ENCODE measurements at places on chromosomes 12 and 14.
A peak's percentile ranks its signal among the peaks of the same experiment; 100 is the strongest.

DNA sequence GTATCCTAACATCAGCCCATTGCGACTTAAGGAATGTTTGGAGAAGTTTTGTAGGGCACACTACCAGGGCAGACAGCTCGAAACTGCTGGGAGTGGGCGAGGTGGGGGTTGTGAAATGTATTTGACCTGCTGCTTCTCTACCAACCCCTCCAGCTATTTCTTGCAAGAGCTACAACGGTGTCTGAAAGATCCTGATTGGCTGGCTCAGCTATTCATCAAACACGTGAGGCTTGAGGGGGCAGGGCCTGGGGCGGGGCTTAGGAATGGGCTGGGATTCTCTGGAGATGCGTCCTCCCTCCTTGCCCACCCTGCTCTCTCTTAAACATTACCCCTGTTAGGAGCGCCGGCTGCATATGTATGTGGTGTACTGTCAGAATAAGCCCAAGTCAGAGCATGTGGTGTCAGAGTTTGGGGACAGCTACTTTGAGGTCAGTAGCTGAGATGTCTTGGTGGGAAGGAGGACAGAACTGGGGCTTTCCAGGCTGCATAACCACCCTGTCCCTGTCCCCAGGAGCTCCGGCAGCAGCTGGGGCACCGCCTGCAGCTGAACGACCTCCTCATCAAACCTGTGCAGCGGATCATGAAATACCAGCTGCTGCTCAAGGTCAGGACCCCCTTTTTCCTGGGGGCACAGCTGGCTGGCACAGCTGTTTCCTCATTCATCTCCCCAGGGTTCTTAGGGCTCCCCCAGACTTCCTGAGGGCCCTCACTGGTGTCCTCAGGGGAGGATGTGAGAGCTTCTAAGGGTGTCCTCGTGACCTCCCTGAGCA, 3.1 kb downstream of the ARHGEF25 start:
- no peaks in the 10 kb centered on the region for H3K36me3 ChIP-seq
- H3K27ac ChIP-seq = no peak overlapping the region
- no peak overlapping the region for H3K4me3 ChIP-seq
- peaks cover 5% of the 10 kb centered on the region for H3K4me1 ChIP-seq
- peaks cover 60% of the 10 kb centered on the region for H3K27me3 ChIP-seq
- no peak for DNase-seq

- H3K4me3 ChIP-seq = no peak overlapping the region
- H3K27ac ChIP-seq = no peak overlapping the region
- H3K36me3 ChIP-seq = peaks cover 17% of the 10 kb centered on the region
- H3K4me1 ChIP-seq = peaks cover 24% of the 10 kb centered on the region
- DNase-seq = no peak
These were observed 313.2 kb downstream of the PCNX1 start for GRCh38 chr14:71220462-71220861.

GRCh38 chr12:110697236-110697635, 8.3 kb upstream of the HVCN1 start:
- H3K27me3 ChIP-seq = no peaks in the 10 kb centered on the region
- no peak for DNase-seq
- H3K36me3 ChIP-seq = no peaks in the 10 kb centered on the region
- H3K27ac ChIP-seq = peak overlapping the region; percentile 40
- H3K4me3 ChIP-seq = no peak overlapping the region
- peaks cover 15% of the 10 kb centered on the region for H3K4me1 ChIP-seq

- no peak for DNase-seq
- no peaks in the 10 kb centered on the region for H3K27me3 ChIP-seq
- H3K4me3 ChIP-seq = no peak overlapping the region
- no peaks in the 10 kb centered on the region for H3K4me1 ChIP-seq
These were observed 547.1 kb downstream of the CCER1 start for GRCh38 chr12:90407841-90408240.

- no peak overlapping the region for H3K27ac ChIP-seq
- no peaks in the 10 kb centered on the region for H3K27me3 ChIP-seq
- no peak for DNase-seq
- H3K4me3 ChIP-seq = no peak overlapping the region
- H3K4me1 ChIP-seq = peaks cover 22% of the 10 kb centered on the region
These were observed 19.3 kb downstream of the BRF1 start for GRCh38 chr14:105281371-105282097.

- no peak for DNase-seq
- no peaks in the 10 kb centered on the region for H3K36me3 ChIP-seq
- no peak overlapping the region for H3K27ac ChIP-seq
- H3K27me3 ChIP-seq = peaks cover 18% of the 10 kb centered on the region
- no peak overlapping the region for H3K4me3 ChIP-seq
- no peaks in the 10 kb centered on the region for H3K4me1 ChIP-seq
These were observed 23.1 kb upstream of the RERG start for GRCh38 chr12:15244341-15244740.

- no peak overlapping the region for H3K4me3 ChIP-seq
- H3K36me3 ChIP-seq = peaks cover 45% of the 10 kb centered on the region
- no peak for DNase-seq
- no peaks in the 10 kb centered on the region for H3K27me3 ChIP-seq
These were observed 28.8 kb downstream of the YEATS4 start for GRCh38 chr12:69388371-69388770.

DNA sequence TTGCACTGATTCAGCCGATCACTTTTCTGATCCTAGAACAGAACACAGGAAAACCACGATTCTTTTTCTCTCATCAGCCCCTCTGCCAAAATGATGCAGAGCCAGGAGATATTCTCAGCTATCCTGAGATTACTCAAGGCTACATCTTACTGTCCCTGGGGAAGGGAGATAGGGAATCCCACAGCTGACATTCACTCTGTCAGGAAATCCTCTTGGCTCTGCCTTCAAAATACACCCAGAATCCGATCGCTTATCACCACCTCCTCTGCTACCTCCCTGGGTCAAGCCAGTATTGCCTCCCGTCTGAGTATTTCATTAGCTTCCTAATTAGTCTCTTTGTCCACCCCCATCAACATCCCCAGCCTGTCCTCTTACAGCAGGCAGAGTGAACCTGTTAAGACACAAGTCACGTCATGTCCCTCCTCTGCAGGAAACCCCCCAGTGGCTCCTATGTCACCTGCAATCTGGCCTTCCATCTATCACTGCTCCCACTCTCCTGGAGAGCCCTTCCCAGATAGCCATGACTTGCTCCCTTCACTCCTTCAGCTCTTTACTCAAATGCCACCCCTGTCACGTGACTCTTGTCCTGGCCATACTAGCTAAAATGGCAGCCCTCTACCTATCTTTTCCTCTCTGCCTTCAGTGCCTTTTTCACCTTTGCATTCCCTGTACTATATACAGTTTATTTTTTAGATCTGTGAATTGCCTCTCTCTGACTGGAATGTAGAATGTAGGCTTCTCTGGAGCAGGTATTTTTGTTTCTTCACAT, 70.3 kb downstream of the GALNT4 start:
- DNase-seq = no peak
- H3K27ac ChIP-seq = no peak overlapping the region
- no peak overlapping the region for H3K4me3 ChIP-seq
- peaks cover 43% of the 10 kb centered on the region for H3K36me3 ChIP-seq
- no peaks in the 10 kb centered on the region for H3K27me3 ChIP-seq
- peaks cover 31% of the 10 kb centered on the region for H3K4me1 ChIP-seq

- no peak overlapping the region for H3K27ac ChIP-seq
- DNase-seq = no peak
- no peaks in the 10 kb centered on the region for H3K36me3 ChIP-seq
These were observed 38.8 kb downstream of the HSD17B6 start for GRCh38 chr12:56801661-56802622.

DNA sequence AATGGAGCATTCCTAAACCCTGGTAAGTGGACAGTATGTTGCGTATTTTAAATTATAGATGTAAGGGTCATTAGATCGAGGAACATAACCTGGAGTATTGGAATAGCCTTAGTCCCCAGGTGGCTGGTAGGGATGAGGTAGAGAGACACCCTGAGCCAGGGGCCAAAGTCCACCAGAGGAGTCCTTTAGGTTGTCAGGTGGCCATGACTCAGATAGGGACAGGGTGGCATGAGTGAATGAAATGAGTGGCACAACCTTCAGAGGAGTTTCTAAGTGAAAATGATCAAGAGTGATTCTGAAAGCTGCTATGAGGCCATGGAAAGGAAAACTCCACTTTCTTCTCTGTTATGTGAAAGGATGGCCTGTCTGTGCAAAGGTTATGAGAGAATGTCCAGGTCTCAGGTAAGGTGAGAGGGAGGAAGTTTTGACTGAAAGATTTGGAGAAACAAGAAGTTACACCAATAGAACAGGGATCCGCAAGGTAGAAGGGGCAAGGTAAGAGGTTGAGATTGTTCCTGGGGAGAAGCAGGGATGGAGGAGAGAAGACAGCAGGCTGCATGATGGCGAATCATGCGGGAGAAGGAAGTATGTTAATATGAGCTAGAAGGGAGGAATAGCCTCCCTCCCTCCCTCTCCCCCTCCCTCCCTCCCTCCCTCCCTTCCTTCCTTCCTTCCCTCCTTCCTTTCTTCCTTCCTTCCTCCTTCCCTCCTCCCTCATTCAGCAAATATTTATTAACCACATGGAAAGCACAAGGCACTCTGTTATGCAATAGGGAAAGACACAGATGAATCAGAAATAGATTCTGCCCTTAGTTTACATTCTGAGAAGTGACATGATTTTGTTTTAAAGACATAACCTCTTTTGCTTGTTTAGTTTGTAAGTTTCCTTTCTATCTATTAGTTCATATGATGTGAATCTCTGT, 14.0 kb upstream of the RIPK3 start:
- no peaks in the 10 kb centered on the region for H3K36me3 ChIP-seq
- H3K4me1 ChIP-seq = peaks cover 2% of the 10 kb centered on the region

DNA sequence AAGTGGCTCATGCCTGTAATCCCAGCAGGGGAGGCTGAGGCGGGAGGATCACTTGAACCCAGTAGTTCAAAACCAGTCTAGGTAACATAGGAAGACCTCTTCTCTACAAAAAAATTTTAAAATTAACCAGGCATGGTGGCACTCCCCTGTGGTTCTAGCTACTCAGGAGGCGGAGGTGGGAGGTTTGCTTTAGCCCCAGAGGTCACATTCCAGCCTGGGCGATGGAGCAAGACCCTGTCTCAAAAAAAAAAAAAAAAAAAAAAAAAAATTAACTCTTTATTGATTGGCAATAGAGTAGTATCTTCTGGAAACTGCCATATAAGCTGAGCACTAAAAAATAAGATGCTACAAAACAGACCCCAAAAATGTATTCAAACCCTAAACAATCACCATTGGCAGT, 69.5 kb downstream of the LLPH start:
- no peak overlapping the region for H3K27ac ChIP-seq
- H3K4me1 ChIP-seq = no peaks in the 10 kb centered on the region
- H3K4me3 ChIP-seq = no peak overlapping the region
- no peaks in the 10 kb centered on the region for H3K36me3 ChIP-seq
- H3K27me3 ChIP-seq = peaks cover 24% of the 10 kb centered on the region

- no peaks in the 10 kb centered on the region for H3K4me1 ChIP-seq
- H3K36me3 ChIP-seq = no peaks in the 10 kb centered on the region
- no peaks in the 10 kb centered on the region for H3K27me3 ChIP-seq
- no peak for DNase-seq
- no peak overlapping the region for H3K4me3 ChIP-seq
These were observed 1111.5 kb downstream of the TRHDE start for GRCh38 chr12:73383584-73384222.

GRCh38 chr14:37340353-37340752, 142.6 kb downstream of the MIPOL1 start:
- H3K27ac ChIP-seq = no peak overlapping the region
- H3K36me3 ChIP-seq = no peaks in the 10 kb centered on the region
- DNase-seq = no peak
- H3K27me3 ChIP-seq = no peaks in the 10 kb centered on the region

GRCh38 chr12:90250766-90251165, 542.1 kb upstream of the ATP2B1 start:
- H3K4me3 ChIP-seq = no peak overlapping the region
- peaks cover 7% of the 10 kb centered on the region for H3K4me1 ChIP-seq
- peaks cover 2% of the 10 kb centered on the region for H3K27me3 ChIP-seq
- no peak overlapping the region for H3K27ac ChIP-seq
- no peak for DNase-seq

DNA sequence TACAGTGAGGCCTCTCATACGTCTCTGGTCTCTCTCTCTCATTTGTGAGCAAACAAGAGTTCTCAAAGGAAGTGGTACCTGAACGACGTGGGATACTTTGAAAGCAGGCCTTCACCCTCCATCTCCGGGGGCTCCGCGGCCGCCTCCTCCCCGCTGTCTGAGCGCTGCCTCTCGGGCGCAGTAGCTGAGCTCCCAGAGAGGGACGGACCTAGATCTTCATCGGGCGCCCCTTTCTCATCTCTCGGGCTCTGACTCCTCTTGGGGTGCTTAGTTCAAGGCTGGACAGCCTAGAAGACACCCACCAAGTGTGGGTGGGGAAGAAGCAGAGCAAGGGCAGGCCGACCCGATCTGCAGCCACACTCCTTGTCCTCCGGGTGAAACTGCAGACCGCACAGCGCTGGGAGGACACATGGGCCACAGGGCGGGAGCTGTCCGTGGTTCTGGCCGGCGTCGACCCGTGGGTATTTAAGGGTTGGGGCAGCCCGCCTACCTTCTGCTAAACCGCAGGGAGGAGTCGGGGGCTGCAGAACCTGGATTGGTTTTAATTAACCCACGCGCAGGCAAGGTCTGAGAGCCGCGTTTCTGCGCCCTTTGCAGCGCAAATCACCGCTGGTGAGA, 92.7 kb downstream of the PAH start:
- no peak overlapping the region for H3K4me3 ChIP-seq
- no peak for DNase-seq
- no peaks in the 10 kb centered on the region for H3K36me3 ChIP-seq
- H3K4me1 ChIP-seq = no peaks in the 10 kb centered on the region
- peaks cover 14% of the 10 kb centered on the region for H3K27me3 ChIP-seq

GRCh38 chr12:42299392-42300308, 26.2 kb downstream of the ZCRB1 start:
- H3K27me3 ChIP-seq = no peaks in the 10 kb centered on the region
- no peak overlapping the region for H3K4me3 ChIP-seq
- H3K36me3 ChIP-seq = no peaks in the 10 kb centered on the region
- peaks cover 12% of the 10 kb centered on the region for H3K4me1 ChIP-seq
- peak; percentile 41 for DNase-seq

- no peaks in the 10 kb centered on the region for H3K4me1 ChIP-seq
- H3K27ac ChIP-seq = no peak overlapping the region
- H3K36me3 ChIP-seq = peaks cover 53% of the 10 kb centered on the region
- no peaks in the 10 kb centered on the region for H3K27me3 ChIP-seq
- DNase-seq = no peak
- no peak overlapping the region for H3K4me3 ChIP-seq
These were observed 20.7 kb downstream of the CLSTN3 start for GRCh38 chr12:7150841-7151240.

DNA sequence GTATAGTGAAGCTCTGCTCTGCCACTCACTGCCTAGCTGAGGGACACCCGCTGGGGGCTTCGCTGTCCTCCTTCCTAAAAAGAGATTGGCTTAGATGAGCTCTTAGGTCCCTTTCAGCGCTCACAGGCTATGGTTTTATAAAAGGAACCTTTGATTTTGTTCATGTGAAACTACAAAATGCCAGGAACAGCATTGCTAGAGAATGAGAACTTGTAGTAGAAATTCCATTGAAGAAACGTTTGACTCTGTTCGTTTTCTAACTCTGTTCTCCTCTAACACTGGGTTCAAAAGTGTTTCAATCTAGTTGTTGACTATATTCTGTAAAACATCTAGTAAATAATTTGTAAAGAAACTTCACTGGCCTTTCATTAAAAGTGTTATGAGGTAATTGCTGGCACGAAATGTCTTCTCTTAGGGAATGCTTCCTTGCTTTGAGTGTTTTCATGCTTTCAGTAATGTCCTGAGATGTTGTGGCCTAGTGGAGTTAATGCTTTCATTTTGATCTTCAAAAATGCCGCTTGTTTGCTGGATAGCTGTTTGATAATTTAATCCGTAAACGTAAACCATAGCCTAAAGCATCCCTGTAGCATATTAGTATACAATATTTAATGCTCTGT, 1.6 kb downstream of the MARK3 start:
- no peaks in the 10 kb centered on the region for H3K27me3 ChIP-seq
- H3K36me3 ChIP-seq = peaks cover 11% of the 10 kb centered on the region
- DNase-seq = no peak

- H3K4me3 ChIP-seq = no peak overlapping the region
- DNase-seq = no peak
- H3K36me3 ChIP-seq = no peaks in the 10 kb centered on the region
- H3K27me3 ChIP-seq = peaks cover 15% of the 10 kb centered on the region
These were observed 9.1 kb downstream of the KRT74 start for GRCh38 chr12:52564582-52564981.

All from activated T-helper 2 cell treated with anti-CD3 and anti-CD28 coated beads, Interferon-gamma antibody, Interleukin-2, Interleukin-4, amounts not matched to agents 10 μg/mL and 5 μg/mL and 100 μg/mL, durations not matched to agents 14 hours and 24 hours and 36 hours (primary cell).